ENCODE measurements at places on chromosomes 2 and 18.
A peak's percentile ranks its signal among the peaks of the same experiment; 100 is the strongest.

GRCh38 chr2:132392879-132393278 lies 23.7 kb upstream of the GPR39 start:
- no peak for DNase-seq

- no peak for DNase-seq
Observed at GRCh38 chr18:55833543-55833942, 245.6 kb upstream of the TCF4 start.

DNA sequence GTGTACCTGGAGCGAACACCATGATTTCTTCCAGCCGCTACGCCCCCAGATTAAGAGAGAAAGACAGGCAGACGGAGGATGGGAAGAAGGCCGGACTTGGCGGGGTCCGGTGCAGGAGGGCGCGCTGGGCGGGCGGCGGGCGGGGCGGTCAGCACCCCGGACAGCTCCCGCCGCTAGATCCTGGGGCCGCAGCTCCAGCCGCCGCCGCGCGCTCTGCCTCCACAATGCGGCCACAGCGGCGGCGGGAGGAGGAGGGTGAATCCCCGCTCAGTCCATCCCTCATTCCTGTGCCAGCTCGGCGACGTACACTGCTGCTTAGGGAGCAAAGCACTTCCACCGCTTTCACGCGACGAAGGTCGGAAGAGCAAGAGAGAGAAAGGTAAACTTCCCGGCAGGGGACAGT lies at the start of gene AKAIN1:
Gene AKAIN1 (minus strand): TSS at position 226 of the 403 bp plus-strand sequence. CDS start 204 bp downstream, at position 22.
- DNase-seq, result peak; percentile 19

DNA sequence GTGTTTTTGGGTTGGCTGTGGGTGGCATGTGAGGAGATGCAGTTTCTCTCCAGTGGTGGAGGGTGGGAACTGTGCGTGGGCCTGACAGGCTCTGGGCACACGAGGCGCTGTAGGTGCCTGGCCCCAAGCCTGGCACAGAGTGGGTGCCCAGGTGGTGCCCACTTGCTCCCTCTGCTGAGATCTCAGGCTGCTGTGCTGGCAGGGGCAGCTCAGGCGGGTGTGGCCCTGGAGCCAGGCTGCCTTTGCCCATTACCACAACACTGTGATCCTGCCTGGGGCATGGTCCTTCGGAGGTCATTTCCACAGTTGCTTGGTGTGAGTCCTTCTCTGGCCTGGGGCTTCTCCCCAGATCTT lies 20.4 kb downstream of the TSHZ1 start:
- no peak for DNase-seq

- DNase-seq, result no peak
Observed at GRCh38 chr2:204986641-204987040, 441.4 kb downstream of the PARD3B start.

- no peak for DNase-seq
Observed at GRCh38 chr2:123532994-123533393, 492.1 kb upstream of the CNTNAP5 start.

- no peak for DNase-seq
Observed at GRCh38 chr2:199791326-199791725, 59.7 kb downstream of the FTCDNL1 start.

DNA sequence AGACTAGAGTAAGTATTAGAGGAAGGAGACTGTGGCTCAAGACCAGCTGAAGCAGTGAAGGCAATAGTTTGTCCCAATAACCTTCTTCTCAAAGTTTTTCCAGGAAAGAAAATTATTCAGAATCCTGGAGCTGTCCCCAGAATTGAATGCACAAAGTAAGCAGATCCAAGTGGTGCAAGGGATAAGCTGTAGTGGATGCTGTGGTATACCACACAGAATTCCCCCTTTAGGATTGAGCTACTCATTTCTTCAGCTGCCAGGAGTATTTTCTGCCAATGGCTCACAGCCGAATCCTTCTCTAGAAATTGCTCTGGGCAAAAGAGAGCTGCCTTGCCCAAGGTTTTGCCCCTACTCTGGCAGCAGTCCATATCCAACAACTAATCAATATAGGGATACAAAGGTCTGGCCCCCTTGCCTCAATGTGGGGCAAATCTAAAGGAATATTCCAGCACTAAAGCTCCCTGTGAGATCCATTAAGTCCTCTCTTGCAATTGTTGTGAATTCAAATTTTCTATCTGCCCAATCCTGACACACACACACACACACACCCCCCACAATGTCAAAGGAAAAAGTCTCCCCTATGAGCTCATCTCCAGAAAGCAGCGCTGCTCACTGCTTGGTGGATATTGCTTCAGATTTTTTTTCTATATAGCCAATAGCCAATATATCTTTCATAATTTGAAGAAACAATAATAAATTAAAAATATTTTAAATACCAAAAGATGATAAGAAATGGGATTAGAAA lies 18.4 kb upstream of the TCF7L1 start:
- no peak for DNase-seq

DNA sequence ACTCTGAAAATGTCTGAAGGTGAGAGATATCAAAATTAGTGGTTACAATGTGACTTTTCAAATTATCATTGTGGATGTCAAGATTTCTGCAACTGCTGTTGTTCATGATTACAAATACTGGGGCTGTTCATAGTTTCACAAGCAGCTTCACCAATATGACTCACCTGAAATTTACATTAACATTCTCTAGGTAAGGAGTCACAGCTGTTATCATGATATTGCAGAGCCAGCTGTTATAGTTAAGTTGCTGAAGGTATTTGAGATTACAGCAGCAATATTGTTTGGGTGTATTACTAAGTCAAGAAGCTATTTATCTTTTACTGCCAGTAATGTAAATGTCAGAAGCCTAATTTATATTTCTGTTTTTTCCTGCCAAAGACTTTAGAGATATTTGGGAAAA lies 140.0 kb downstream of the MC4R start:
- DNase-seq, result no peak

DNA sequence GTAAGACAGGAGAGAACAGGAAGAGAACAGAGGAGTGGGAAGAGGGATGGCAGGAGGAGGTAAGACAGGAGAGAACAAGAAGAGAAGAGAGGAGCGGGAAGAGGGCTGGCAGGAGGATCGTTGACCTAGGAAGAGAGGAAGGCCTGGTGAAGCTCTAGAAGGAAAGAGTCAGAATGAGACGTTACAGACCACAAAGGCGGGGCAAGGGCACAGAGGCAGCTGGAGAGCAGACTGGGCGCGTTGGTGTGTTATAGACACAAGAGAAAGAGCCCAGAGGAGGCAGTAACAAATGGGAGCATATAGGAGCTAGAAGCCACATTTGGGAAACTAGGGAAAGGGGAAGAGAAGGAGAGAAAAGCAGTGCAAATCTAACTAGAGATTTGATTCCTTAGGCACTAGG lies 26.6 kb downstream of the PTRHD1 start:
- no peak for DNase-seq

DNA sequence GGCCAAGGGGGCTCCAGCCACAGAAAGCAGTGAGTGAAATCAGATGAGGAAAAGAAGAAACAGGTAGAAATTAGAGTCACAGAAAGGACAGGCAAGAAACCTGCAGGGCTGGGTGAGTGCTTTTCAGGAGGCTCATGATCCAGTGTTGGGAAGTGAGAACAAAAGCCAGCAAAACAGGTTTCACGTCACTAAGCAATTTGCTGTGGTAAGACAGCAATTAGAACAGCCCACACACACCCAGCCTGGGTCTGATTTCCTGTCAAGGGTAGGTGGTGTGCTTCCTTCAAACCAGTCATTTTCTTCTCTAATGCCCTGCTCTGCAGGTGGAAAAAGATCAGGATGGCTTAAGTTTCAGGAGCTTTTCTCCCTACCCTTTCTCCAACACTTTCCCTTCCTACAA lies 52.9 kb upstream of the XDH start:
- no peak for DNase-seq

GRCh38 chr2:108905176-108905575 lies 83.8 kb downstream of the EDAR start:
- DNase-seq, result no peak

DNA sequence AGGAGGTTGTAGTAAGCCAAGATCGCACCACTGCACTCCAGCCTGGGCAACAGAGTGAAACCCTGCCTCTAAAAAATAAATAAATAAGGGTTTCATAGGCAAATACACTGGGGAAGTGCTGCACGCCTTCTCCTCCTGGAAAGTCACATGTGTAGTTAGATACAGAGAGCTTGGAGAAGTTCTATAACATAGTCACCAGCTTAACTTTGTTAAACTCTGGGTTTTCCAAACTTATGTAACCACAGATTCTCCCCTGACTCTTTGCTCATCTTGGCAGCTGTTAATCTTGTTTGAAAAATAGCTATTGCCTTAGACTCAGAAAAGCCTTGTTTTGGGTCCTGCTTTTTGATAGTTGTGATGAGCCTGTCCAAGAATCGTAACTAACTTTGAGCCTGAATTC lies 25.2 kb downstream of the KIAA2012 start:
- no peak for DNase-seq

Data from HuH-7 (cell line).